MM.1S (cell line): ENCODE measurements at places on chromosomes 3 and 15.

GRCh38 chr15:86444527-86444926, 364.9 kb downstream of the AGBL1 start:
- no peak for DNase-seq

GRCh38 chr3:15798533-15799245, 910 bp upstream of the ANKRD28 start:
- no peak for DNase-seq

DNA sequence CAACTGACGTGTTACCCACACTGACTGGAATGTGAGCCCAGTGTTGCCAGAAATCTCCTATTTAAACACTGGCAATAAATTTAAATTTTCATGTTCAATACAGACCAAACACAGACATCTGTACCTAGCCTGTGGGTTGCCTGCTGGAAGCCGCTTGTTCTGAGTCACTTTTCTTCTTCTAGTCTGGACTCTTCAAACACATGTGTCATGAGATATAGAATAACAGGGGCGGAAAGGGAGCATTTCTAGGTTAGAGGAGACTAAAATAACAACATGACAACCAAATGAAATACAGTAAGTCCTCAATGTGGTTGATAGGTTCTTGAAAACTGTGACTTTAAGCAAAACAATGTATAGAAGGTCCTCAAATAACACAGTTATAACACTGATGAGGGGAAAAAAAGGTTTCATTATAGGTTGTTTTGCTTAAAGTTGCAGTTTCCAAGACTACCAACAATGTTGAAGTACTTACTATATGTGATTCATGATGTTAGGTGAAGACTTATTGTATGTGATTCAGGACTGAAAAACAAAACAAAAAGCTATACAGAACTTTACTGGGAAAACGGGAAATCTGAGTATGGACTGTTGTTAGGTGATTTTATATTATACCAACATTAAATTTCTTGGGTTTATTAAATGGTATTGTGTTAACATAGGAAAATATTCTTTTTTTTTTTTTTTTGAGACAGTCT, 63.1 kb downstream of the PRKAR2A start:
- no peak for DNase-seq

- DNase-seq = no peak
Observed at GRCh38 chr3:64271631-64272030, 46.4 kb upstream of the PRICKLE2 start.

- DNase-seq = no peak
Observed at GRCh38 chr3:186964071-186964470, 33.7 kb downstream of the ST6GAL1 start.

DNA sequence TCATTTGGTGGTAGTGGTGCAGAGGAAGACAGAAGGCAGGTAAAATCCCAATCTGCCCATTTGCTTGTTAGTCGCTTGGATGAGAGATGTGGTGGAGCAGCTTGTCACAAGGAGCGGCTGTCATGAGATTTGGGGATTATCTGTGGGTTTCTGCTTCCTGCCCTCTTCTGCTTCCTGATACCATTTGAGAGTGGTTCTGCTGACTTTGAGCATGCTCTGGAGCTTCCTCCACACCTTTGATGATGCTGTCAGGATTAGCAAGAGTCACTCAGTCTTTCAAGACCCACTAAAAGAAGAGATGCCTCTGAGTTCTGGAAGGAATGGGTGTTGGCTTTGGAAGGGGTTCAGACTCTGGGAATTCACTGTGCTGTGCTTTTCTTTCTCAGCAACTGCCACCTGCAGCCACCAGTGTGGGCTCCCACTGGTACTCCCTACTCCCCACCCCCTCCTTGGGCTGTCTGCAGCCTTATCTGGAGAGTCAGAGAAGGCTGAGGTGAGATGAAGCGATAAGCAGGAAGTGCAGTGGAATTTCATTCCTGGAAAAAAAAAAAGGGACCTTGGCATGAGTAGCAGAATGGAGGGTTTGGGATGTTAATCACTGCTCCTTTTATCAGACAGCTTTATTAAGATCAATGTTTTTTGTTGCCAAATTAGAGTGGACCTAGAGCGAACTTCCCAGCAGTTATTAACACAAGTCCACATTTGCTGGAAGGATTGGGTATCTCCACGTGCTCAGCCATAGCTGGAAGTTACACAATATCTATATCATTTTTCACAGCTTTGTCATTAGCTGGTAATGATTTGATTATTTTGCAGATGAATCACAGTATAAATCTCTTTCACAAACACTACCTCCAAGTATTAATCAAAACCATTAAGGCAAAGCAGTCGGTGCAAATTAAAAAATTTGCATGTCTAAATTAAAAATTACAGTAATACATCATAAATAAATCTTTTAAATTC, 233.0 kb upstream of the SATB1 start:
- no peak for DNase-seq

- no peak for DNase-seq
Observed at GRCh38 chr3:17039594-17039993, 154.8 kb downstream of the PLCL2 start.

- no peak for DNase-seq
Observed at GRCh38 chr3:13544293-13544831, 4.6 kb upstream of the FBLN2 start.
